ENCODE measurements at places on chromosomes 6 and 20.

- no peak for DNase-seq
Measured at GRCh38 chr6:2966347-2966746, 5.0 kb downstream of the SERPINB6 start.

DNA sequence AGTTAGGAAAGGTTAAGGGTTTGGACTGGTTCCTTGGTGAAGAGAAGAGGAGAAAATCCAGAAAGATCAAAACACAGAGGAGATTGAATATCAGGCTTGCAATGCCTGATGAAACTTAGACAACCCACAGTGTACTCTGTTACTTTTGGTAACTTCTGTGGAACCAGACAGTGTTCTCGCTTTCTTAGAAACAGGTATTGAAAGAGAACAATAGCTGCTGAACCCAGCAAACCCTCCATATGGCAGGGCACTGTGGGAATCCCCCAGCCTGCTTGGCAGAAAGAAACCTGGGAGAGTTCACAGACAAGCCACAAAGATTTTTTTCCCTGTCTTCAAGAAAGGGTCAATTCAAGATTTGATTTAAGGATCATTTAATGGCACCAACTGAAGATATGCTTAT, 342.8 kb downstream of the FOXA2 start:
- no peak for DNase-seq

- no peak for DNase-seq
Measured at GRCh38 chr20:32495217-32495565, 89.9 kb downstream of the NOL4L start.

GRCh38 chr6:157787080-157787479, 36.0 kb upstream of the SNX9 start:
- DNase-seq, result no peak

DNA sequence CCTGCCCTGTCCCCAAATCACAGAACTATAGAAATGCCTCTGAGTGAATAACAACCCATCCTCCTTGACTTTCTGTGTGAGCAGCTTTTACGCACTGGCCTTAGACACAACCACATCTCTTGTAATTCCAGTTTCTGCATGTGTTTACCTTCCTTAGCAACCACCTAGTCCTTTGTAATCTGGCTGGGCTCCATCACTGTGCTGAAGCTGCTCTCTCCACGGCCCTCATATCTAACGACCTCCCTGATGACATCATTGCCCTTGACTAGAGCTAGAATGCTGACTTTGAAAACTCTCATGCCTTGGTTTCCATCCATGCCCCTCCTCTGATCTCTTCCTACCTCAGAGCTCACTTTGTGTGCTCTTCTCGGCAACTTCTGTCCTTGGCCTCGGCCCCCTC, 30.5 kb upstream of the GLP1R start:
- DNase-seq, result no peak

DNA sequence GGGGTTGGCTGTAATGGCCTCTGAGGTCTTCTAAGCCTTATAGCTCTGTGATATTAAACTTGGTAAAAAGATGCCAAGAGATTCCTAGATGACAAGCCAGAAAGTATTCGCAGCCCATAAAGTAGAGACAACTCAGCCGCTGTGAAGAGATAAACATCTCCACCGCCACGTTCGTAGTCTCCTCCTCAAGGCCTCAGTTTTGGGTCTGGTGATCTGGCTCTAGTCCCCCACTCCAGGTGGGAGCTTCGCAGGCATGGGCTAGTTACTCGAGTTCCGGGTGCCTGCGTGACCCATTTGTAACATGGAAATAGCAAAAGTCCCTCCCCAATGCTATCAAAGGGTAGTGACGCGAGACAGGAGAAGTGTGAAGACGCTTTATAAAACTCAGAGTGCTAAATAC, 28.3 kb upstream of the AFDN start:
- DNase-seq, result no peak

DNA sequence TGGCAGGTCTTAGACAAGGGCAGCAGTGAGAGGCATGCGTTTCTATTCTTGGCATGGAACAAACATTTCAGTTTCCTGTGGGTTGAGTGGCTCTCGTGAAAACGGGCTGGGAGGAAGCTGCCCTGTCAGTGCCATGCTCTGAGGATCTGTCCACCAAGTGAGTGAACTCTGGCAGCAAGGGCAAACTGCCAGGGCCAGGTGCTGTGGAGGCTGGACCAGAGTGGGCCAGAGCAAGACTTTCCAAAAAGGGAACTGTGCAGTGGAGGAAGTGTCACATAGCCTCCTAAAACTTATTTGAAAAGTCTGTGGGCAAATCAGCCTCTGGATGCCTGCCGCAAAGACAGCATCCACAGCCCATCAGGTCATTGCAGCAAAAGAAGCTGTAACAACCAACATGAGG, 44.2 kb upstream of the TAB2 start:
- DNase-seq, result no peak

DNA sequence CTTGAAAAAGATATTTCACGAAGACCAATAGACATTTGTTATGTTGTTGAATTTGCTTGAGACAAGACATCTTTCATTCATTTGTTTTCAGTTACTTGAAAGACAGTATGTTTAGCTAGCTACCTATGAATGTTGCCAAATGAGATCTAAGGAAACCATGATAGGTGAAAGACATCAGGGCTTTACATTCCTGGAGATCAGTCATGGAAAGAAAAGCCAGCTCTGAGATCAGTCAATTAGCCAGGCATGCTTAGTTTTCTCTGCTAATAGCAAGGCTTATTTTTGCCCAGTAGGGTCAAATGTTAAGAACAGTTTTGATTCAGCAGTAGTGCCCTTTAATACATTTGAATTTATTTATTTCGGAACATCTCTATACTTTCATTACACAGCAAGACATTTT, 116.5 kb upstream of the EDN1 start:
- DNase-seq, result no peak

DNA sequence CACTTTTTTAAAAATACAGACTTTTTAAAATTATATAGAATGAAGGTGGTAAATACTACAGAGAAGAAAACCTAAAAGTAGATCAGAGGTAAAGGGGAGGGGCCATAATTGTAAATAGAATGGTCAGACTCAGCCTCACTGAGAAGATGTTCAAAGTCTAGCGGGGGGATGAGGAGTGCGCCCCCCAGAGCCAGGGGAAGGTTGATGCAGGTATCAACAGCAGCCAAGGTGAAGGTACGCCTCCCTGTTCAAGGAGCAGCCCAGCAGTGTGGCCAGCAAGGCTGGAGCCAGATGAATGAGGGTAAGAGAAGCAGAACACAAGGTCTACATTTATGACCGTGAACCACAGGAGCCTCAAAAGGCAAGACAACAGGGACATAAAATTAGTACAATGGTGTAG, 204.1 kb downstream of the PTPRT start:
- DNase-seq, result no peak

- DNase-seq, result no peak
Measured at GRCh38 chr6:150081702-150082101, 12.8 kb upstream of the ULBP3 start.

DNA sequence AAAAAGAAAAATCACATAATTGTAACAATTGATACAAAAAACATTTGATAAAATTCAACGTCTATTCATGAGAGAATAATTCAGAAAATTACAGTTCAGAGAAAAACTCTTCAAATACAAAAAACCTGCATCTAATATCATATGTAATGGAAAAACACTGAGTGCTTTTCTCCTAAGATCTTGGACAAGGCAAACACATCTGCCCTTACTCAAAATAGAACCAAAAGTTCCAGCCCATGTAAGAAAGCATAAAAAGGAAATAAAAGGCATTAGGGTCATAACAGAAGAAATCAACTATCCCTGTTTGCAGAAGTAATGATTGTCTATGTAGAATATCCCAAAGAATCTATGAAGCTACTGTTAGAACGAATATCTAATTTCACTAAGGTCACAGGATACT, 721.4 kb downstream of the RFPL4B start:
- DNase-seq, result no peak

- no peak for DNase-seq
Measured at GRCh38 chr6:137659871-137660270, 165.7 kb upstream of the OLIG3 start.
